Activated naive CD8-positive, alpha-beta T cell treated with anti-CD3 and anti-CD28 coated beads, Interleukin-2, amount 50 U/mL, for 24 hours (primary cell): ENCODE measurements at places on chromosomes 12 and 14.

DNA sequence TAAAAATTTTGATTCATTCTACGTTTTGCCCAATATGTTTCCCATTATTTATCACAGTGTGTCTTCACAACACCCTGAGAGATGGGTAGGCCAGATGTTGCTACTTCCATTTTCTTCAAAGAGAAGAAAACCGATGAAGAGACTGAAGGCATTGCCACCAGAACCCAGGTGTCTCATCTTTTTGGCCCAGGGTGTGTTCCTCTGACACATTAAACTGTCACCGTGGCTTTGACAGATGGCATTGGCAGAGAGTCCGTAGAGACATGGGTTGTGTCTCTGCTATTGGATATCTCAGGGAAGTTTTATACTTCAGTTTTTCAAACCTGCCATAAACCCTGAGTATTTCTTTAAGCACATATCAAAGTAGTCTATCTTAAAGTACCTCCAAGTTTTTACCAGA is 11.3 kb upstream of the NUDT4 start:
- DNase-seq = no peak

GRCh38 chr14:62031504-62031903 is 269.3 kb downstream of the SNAPC1 start:
- DNase-seq = no peak

DNA sequence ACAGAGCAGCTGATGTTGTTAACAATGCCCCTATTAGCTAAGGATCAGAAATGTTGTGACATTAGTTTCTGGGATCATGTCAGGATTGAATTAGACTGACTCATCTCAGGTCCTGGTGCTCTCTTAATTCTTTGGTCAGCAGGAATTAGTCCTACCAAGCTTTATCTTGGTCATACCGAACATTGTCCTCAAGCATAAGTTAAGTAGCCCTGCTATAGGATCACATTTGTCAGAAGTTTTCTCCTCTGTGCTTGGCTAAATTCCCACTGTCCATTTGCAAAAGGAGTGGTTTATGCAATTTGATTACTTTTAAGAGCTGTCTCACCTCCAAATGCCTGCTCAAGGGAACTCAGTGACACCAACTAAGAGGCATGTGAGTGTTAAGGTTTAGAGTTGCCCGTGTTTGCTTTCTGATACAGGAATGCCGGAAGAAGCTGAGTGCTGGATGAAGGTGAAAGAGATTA is 48.4 kb upstream of the IFNG-AS1 start:
- no peak for DNase-seq

GRCh38 chr14:23071244-23071920 is 14.1 kb upstream of the CDH24 start:
- DNase-seq = peak; percentile 80

GRCh38 chr12:29533815-29534489 is 36.5 kb upstream of the OVCH1 start:
- no peak for DNase-seq

- no peak for DNase-seq
Measured at GRCh38 chr14:74019408-74020137, 424 bp downstream of the BBOF1 start.
